Lung microvascular endothelial cell (primary cell): ENCODE measurements at places on chromosomes 3 and 15. TPM values are rescaled to one million over a fixed set of nuclear protein-coding genes. Genes with fewer than 3 reads are reported as not detected.

- no peak for DNase-seq
Observed at GRCh38 chr3:9765865-9766264, 3.9 kb downstream of the CAMK1 start.

The HGD gene
- under 0.01 TPM in 2 replicates for total RNA-seq

DNA sequence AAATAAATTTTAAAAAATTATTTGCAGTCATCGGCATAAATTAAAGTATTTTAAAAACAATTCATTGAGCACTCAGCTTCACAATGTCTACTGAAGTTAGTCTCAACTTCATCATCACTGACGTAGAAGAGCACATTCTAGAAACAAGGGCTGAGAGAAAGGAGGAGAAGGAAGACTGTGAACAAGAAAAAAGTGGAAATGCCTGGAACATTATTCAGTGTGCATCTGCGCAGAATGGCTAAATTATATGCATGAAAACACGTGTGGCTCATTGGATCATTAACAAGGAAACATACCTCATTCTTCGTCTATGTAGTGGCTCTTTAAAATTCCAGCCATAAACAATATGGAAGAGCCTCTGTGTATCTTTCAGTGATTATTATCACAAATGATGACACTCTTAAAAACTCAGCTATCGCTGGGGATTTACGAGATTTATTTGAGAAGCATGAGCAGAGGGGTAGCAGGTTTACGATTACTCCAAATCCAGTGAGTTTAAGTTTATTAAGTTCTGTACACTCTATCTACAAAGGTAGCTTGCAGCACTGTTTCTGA, 404.2 kb upstream of the CDIN1 start:
- no peak for DNase-seq

The SLC6A1 gene
- total RNA-seq: under 0.01 TPM in 1 of 2 replicates, not detected in the other

- no peak for DNase-seq
Observed at GRCh38 chr3:38640661-38641452, 8.6 kb downstream of the SCN5A start.
